ENCODE measurements at places on chromosomes 7 and 10. TPM values are rescaled to one million over a fixed set of nuclear protein-coding genes. Genes with fewer than 3 reads are reported as not detected.

The HTR7 gene
- total RNA-seq: 16.3 TPM

The VAX1 gene
- total RNA-seq: 2.5 TPM

The PDE1C gene
- 39.1 TPM for total RNA-seq

The OPN1SW gene
- total RNA-seq: not detected

The NEUROG3 gene
- total RNA-seq: not detected

The CPA4 gene
- total RNA-seq: not detected

The MARCHF5 gene
- total RNA-seq: 33.8 TPM

The ADAM22 gene
- 121 TPM for total RNA-seq

The ABCB4 gene
- 4.1 TPM for total RNA-seq

The UMAD1 gene
- 11.3 TPM for total RNA-seq

The NEUROD6 gene
- 439 TPM for total RNA-seq

The COL1A2 gene
- 37.6 TPM for total RNA-seq

The SERPINE1 gene
- total RNA-seq: not detected

The ATG9B gene
- 2.8 TPM for total RNA-seq

The PSTK gene
- total RNA-seq: 13.5 TPM

The SFXN2 gene
- 11.0 TPM for total RNA-seq

The IFIT1 gene
- total RNA-seq: 3.4 TPM

The USP6NL gene
- total RNA-seq: 42.3 TPM

The OR2A7 gene
- 0.94 TPM for total RNA-seq

The CPEB3 gene
- 23.2 TPM for total RNA-seq

The CXCL12 gene
- 10.6 TPM for total RNA-seq

The NXPH1 gene
- total RNA-seq: 33.5 TPM

The TMEM236 gene
- not detected for total RNA-seq

The ANXA8 gene
- not detected for total RNA-seq

The SLC18A2 gene
- 0.31 TPM for total RNA-seq

The PHKG1 gene
- 4.4 TPM for total RNA-seq

The ST8SIA6 gene
- 11.6 TPM for total RNA-seq

The DUSP5 gene
- 1.9 TPM for total RNA-seq

The MACC1 gene
- total RNA-seq: under 0.01 TPM

The GCK gene
- 5.3 TPM for total RNA-seq

The POLR3A gene
- 53.2 TPM for total RNA-seq

The OR2A42 gene
- total RNA-seq: under 0.01 TPM

The CLRN3 gene
- total RNA-seq: not detected

The FGF8 gene
- total RNA-seq: not detected

The TAX1BP1 gene
- total RNA-seq: 75.4 TPM

The ARHGEF35 gene
- total RNA-seq: 1.6 TPM

The FRMD4A gene
- total RNA-seq: 463 TPM

The KCNMA1 gene
- 120 TPM for total RNA-seq

The CPN1 gene
- total RNA-seq: not detected

The GPR141 gene
- not detected for total RNA-seq

The ZNF37A gene
- total RNA-seq: 56.0 TPM

The ETV1 gene
- 68.2 TPM for total RNA-seq

The APBB1IP gene
- 1.3 TPM for total RNA-seq

The IL2RA gene
- not detected for total RNA-seq

The CABCOCO1 gene
- total RNA-seq: 1.6 TPM

Measured in parietal lobe (tissue), 2 donors.